T-cell (primary cell): ENCODE measurements at places on chromosomes 5 and 9. TPM values are rescaled to one million over a fixed set of nuclear protein-coding genes. Genes with fewer than 3 reads are reported as not detected.

Gene TNC
- not detected for total RNA-seq

DNA sequence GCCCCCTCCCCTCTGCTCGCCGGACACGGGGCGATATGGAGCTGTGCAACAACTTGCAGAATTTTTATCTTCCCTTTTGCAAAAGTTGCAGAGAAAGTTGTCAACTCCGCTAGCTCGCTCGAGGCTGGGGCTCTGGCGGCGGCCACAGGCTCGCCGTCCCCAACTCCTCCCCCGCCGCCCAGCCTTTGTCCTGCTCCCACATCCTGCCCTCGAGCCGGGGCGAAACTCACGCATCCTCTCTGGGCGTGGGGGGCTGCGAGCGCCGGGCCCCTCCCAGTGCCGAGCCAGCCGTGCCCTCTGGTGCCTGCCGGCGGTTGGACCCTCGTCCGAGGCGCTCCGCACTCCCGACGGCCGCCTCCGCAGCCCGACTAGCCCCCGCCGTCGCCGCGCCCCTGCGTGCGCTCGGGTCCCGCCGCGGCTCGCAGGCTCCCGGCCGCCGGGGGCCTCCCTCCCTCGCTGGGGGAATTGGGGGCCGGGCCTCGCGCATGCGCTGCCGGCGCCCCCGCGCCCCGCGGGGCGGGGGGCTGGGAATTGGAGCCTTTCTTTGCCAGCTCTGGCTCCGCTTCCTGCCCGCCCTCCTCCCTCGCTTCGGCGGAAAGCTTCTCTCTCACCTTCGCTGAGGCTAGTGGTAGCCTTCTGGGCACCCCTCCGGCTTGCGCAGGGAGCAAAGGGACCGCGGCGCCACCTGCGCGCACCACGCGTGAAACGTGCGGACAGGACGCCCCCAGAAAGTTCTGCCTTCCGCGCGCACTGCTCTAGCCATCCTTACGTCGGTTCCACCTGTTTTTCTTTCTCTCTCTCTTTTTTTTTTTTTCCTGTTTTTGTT, at the start of gene CCNJL:
Gene CCNJL, minus strand, starts transcription at position 431 of the 826 bp plus-strand sequence. CDS start 641 bp downstream, outside the sequence.
- DNase-seq: no peak

GRCh38 chr9:121955649-121956048, 137.5 kb downstream of the TTLL11 start:
- no peak for DNase-seq

DNA sequence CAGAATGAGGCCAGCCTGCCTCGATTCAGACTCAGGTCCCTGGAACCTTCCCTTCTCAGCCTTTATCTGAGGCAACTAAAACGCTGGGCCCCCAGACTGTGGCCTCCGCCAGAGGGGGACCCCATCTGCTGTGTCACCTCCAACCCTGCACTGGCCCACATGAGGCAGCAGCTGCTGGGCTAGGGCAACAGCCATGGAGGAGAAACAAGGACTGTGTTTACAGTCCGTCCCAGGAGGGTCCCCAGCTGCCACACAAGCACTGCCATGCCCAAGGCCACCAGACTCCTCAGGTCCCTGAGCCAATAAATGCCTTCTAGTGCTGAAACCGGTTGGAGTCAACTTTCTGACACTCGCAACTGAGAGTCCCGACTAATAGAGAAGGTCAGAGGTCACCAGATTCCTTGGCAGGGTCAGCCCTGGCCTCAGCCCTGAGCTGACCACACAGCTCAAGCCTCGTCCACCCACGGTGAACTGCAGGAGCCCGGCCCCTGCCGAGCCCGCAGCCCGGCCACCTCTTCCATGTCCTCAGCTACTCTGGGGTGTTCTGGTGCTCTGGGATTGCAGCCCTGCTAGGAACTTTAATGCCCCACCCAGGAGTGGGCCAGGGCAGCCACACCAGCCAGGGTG, 77.0 kb downstream of the ZNF354C start:
- DNase-seq: no peak

Gene WDR38
- not detected for total RNA-seq
